ENCODE measurements at places on chromosomes 13 and 19.

- no peak for DNase-seq
Observed at GRCh38 chr13:36355632-36356031, 9.4 kb upstream of the SPART start.

GRCh38 chr13:61410669-61411297 lies 4.9 kb downstream of the PCDH20 start:
- no peak for DNase-seq

GRCh38 chr19:29551774-29552173 lies 26.0 kb downstream of the VSTM2B start:
- no peak for DNase-seq

- peak; percentile 65 for DNase-seq
Observed at GRCh38 chr13:27969082-27969865, at the start of gene CDX2. Gene CDX2, minus strand, starts transcription at chr13:27969315. Its CDS starts 309 bp downstream, at chr13:27969006.

- no peak for DNase-seq
Observed at GRCh38 chr13:97506511-97506910, 72.5 kb downstream of the RAP2A start.

DNA sequence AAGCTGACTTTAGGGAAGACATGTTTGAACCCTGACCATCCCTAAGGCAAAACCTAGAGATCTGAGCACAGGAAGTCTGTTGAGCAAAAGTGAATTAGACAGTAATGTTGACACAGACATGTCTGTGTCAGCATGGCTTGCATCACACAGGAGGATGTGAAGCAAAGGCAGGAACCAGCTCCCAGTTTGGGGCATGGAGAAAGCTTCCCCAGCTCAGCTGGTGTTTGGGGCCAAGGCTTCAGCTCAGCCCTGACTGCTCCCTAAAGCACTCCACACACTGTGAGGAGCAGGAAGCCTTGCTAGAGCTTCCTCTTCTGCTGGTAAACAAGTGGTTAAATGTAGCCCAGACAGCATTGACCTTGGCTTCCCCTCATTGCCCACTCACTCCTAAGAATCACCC lies 153.8 kb upstream of the UBL3 start:
- no peak for DNase-seq

- DNase-seq, result no peak
Observed at GRCh38 chr13:97174638-97175037, 47.5 kb upstream of the MBNL2 start.

All from NCI-H510A (cell line).